ENCODE measurements at places on chromosomes 4 and X.

DNA sequence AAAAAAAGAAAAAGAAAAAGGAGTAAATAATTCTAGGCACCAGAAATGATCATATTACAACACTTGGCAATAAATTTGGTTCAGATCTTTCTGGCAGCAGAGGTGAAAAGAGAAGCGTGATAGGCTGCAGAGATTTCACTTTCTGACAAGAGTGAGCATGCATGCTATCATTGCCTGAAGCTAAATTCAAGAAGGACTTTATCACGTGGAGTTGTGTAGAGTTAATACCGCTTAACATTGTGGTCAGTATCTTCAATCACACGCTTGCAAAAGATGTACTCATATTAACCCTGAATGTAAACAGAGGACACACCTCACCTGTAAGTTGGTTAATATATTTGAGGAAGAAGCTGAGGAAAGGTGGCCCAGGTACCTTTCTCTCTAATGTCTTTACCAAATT, 31.4 kb upstream of the RBPJ start:
- DNase-seq = no peak

DNA sequence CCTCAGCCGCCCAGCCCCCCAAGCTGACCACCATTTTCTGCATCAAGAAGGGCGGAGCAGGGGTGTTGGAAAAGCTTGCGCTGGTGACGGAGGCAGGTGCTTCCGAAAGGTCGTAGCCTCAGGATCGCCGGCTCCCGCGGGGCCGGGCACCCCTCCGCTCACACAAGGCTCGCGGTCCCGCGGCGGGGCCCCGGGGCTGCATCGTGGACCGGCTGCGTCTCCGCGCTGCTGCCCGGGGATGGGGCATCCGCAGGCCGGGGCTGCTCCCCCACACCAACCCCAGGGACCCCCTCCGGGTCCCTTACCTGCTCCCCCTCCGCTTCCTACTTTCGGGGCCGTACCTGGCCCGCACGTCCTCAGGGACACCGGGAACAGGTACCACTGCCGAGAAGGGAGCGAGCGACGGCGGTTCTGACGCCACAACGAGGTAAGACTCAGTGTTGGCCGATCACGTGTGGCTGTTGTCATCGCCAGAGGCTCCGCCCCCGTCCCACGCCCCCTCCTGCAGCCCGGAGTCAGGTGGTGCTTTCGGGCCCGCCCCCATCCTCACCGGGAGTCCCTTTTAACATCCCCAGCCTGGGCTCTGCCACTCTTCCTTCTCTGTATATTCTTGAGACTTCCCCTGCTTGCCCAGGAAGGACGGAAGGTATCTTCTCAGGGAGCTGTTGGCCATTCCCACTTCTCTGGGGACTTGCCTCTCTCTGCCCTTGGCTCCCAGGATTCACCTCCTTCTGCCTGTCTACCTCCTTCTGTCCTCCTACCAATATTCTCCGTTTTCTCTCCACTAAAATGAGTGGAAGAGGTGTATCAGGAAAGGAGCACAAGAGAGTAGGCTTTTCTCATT, at the start of gene BEX2:
Gene BEX2, minus strand, starts transcription at position 436 of the 844 bp plus-strand sequence. CDS start 1,014 bp downstream, outside the sequence.
- peak; percentile 69 for DNase-seq

DNA sequence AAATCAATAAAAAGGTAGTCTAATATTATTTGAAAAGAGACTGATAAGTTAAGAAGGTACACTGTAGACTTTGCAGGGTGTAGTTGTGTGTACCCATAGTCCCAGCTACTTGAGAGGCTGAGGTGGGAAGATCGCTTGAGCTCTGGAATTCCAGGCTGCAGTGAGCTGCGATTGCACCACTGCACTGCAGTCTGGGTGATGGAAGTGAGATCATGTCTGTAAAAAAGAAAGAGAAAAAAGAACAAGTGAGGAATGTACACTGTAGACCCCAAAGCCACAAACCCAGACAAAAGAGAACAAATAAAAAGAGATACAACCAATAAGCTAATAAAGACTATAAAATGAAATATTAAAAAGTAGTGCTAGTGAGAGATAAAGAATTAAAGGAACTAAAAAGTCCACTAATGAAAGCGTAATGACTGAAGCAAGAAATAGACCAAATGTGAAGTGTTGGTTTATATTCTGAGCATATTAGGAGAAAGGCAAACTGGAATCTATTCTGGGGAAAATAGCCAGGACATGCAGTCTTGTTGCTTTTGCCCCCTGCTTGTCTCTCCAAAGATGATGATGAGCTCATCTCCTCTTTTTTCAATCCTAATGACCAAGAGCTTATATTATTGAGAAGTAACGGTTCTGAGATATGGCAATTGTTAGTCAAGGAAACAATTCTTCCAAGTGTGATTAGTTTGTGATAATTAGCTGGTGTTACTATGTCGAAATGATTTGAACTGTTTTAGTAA, 19.1 kb downstream of the GSX2 start:
- no peak for DNase-seq

- DNase-seq = no peak
Observed at GRCh38 chr4:123696687-123697086, 300.1 kb downstream of the SPRY1 start.

DNA sequence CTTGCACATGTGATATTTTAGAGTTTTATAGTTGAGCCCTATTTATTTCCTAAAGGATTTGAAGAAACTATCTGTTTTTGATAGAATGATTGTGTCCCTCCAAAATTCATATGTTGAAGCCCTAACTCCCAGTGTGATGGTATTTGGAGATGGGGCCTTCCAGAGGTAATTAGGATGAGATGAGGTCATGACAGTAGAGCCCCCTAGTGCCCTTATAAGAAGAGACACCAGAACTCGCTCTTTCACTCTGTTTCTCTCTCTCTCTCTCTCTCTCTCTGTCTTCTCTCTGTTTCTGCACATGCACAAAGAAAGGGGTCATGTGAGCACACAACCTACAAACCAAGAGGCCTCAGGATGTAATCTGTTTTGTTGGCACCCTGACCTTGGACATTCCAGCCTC, 921.9 kb upstream of the DIAPH2 start:
- no peak for DNase-seq

DNA sequence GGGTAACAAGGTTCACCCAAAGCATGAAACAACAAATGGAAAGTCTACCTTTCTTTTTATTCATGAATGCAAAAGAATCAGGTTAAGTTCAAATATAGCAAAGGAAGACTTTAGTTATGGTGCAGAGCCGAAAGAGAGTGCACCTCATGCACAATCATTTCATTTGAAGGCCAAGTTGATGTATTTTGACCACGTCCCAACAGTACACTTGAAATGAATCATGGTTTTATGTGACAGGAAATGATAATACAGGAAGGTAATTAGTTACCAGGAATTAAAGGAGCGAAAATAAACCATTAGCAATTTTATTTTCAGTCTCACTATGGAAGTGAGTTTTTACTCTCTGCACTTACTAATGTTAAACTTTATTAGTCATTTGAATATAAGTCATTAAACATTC, 281.2 kb upstream of the DIAPH2 start:
- no peak for DNase-seq

DNA sequence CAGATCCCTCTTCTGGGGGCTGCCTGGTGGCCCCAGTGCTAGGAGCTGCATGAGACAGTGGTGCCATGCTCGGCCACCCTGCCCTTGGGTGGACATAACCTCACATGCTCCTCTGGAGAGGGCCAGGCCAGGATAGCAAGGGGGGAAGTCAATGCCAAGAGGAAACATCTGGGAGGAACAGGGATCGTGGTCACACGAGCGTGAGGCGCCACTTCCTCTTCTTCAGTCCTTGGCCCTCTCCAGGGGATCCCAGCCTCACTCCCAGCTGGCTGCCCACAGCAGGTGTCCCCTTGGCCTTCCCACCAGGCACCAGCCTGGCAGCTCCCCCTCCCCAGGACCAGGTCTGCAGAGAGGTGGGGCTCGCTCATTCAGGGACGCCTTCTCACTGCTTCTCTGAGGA, 28.6 kb downstream of the TBC1D14 start:
- no peak for DNase-seq

GRCh38 chr4:125283707-125284279, 31.0 kb upstream of the FAT4 start:
- no peak for DNase-seq

DNA sequence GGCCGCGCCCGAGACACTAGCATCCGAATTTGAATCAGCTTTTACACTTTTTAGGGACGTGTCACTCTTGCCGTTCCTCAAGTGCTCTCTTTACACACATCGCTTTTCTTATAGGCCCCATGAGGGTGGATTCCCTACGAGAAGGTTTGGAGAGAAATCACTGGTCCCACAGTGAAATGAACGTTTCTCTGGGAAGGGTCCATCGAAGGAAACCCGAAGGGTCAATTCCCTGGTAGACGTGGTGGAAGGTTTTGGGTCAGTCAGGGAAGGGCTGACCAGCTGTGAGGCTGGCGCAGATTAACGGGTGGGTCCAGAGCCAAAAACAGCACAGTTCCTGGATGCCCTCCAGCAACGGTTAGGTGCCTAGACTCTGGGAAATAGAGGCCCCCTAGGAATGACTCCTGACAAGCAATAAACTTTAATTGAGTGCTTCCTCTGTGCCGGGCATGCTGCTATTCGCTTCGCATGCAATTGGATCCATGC, 35.9 kb downstream of the ETDC start:
- DNase-seq = no peak

DNA sequence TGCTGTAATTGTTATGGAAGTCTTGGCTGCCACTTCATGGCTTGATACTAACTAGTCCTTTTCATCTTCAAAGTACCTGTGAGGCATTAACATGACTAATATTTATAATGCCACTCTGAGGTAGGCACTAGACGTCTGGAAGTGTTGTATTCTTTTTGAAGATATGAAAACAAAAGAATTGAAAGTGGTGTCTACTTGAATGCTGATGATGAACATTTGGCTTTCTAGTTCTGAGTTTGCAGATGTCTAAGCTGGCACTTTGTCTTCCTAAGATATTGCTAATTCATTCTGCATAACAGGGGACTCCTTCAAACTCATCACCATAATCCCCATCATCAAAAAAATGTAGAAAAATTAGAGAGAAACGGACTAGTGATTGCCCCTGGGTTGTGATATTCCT, 41.6 kb upstream of the HAND2 start:
- no peak for DNase-seq

GRCh38 chrX:154381271-154381670, 2.2 kb downstream of the EMD start:
- no peak for DNase-seq

GRCh38 chrX:64152857-64153256, 52.7 kb downstream of the AMER1 start:
- no peak for DNase-seq
